ENCODE measurements at places on chromosomes 12 and 14. TPM values are rescaled to one million over a fixed set of nuclear protein-coding genes. Genes with fewer than 3 reads are reported as not detected.

GRCh38 chr14:40139657-40140056 is 707.4 kb upstream of the FBXO33 start:
- no peak for ATAC-seq

DNA sequence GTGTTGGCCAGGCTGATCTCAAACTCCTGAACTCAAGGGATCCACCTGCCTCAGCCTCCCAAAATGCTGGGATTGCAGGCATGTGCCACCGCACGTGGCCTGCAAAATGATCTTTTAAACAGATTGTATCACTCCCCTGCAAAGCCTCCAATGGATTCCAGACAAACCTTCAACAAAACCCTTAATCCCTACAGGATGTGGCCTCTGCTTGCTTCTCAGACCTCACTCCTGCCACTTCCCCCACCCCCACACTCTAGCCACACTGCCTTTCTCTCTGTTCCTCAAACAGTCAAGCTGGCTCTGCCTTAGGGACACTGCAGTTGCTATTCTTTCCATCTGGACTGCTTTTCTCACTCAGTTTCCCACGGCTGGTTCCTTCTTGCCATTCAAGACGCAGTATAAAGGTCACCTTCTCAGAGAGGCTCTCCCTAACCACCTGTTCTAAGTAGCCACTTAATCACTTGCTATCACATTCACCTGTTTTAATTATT is 47.3 kb upstream of the TMED10 start:
- peak; percentile 29 for ATAC-seq

DNA sequence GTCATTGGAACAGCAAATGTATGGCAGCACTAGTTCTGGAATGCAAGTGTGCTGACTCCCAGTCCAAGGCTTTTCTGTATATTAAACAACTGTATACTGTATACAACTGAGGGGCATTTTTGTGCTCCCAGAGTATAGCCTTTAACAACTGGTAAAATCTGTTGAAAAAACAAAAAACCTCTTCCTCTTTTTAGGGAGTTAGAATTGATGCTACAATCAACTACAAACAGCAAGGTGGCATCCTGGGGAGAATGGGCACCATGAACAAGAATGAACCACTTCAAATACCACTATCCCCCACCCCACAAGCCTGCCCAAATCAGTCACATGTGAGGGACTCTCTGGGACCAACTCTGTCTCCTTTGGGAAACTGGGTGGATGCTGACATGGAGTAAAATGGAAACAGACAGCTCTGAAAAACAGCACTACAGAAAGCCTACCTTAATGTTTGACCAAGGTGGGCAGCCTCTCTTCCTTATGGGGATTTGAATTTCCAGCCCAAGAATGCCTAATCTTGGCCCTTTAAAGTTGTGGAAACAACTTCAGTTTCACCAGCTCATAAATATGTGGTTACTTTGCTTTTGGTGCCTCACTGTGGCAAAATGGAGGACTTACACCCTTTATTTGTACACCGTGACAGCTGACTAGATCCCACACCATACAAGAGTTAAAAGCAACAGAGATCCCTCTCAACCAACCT is 7.5 kb downstream of the VTI1B start:
- ATAC-seq = peak; percentile 84

GRCh38 chr12:95790917-95791849 is 619 bp upstream of the NTN4 start:
- peak; percentile 53 for ATAC-seq

- ATAC-seq = no peak
These were observed 7.1 kb downstream of the HECTD4 start for GRCh38 chr12:112375105-112375504.

GRCh38 chr12:7210642-7211151 is 21.2 kb downstream of the PEX5 start:
- ATAC-seq = no peak

DNA sequence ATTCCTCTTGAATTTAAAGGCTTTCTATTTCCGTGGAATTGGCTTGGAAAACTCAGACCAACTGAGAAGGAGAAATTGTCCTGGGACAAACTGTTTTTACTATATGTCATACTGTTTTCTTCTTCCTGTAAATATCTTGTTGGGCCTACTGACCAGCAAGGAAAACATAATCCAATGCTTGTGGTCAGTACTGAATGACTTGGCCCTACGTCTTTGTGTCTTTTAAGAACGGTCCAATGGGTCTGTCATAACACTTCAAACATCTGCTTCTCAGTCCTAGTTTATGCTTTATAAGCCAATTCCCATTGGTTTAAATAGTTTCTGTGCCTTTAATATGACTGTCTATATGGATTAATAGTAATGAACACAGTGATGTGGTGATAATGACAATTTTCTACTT is 248.5 kb upstream of the DDHD1 start:
- no peak for ATAC-seq

DNA sequence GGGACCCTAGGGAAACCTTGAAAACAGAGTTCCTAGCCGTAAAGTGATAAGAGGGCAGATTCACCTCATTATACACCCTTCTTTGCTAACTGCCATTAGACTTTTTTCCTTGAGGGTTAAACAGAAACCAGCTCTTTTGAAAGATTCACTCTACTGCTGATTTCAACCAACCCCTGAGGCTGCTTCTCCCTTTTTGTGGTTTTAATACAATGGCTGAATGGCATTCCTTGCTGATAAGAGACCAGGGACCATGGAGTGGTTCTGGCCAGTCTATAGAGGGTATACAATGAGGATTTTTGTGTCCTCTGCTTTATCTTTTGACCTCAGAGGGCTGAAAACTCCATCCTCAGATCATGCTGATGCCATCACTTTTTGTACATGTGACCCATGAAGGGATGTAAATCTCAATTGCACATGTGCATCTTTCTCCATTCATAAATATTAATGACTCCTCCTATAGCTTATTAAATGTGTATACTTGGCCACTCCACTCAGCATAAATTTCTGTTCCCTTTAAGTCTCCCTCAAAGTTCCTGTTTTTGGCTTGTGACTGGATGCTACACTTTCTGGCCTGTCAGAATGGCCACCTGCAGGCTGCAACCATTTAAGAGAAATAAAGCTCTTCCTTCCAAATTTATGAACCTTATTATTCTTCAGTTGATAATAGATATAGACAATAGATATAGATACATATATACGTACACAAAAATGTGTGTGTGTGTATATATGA is 233.8 kb upstream of the SEL1L start:
- ATAC-seq = no peak

GRCh38 chr14:23942587-23942986 is 11.0 kb upstream of the DHRS4 start:
- no peak for ATAC-seq

DNA sequence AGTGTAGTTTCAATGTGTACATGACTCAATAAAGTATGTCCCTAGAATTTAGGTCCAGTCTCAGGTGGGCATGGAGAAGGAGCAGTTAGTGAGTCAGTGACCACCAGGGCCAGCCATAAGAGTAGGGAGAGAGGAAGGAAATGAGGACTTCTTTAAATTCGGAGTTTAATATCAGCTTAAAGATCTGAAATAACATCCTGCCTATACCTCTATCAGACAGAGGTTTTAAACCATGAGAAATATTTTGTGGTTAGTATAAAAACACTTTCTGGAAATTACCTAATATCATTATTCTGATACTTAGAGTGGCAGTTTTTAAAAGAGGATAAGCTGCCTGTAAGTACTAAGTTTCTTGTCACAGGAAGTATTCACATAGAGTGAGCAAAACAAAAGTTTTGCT is 61.7 kb upstream of the ST8SIA1 start:
- no peak for ATAC-seq

GRCh38 chr12:92493816-92494215 is 209.0 kb upstream of the PLEKHG7 start:
- ATAC-seq = no peak

- no peak for ATAC-seq
These were observed 46.2 kb downstream of the KDM2B start for GRCh38 chr12:121534495-121535148.

GRCh38 chr12:112627851-112628250 is 163.7 kb upstream of the RPH3A start:
- no peak for ATAC-seq

DNA sequence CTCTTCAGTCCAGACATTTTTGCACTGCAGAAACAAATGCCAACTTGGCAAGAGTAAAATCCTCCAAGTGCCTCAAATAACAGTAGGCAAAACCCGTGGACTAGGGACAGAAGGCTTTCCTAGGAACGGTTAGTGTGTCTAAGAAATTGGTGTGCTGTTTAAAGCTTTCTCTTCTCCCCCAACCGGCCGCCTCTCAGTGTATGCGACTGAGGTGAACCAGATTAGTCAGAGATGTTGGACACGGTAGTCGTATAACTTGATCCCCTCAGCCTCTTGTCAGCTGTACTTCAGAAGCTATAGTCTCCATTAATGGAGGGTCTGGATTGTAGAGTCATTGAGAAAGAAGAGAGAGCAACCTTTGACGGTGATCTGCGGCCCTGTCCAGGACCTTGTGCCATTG is 21.7 kb downstream of the PPFIBP1 start:
- ATAC-seq = no peak

DNA sequence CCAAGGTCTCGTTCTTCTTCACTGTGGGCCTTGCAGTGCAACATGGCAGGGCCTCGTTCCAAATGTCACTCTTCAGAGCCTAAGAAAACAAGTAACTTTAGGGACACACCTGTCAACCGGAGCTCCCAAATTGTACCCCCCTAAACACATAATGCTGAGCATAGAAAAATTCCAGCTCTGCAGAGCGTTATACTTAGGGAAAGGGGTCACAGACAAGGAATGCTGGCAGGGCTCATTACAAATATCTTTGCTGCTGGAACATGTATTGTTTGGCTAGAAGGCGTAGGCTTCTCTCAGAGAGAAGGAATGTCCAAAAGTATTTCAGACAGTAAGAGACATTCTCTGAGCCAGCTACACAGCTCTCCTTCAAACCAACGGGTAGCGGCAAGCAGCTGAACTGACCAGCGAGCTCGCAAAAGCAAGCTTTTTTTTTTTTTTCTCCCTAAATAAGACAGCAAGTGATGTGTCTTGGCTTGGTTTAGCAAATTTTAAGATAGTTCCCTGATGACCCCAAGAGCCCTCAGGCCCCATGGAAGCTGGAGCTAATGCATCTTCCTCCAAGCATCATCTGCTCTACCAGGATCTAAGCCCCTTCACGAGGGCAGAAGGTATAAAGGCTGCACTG is 24.5 kb downstream of the SSH1 start:
- ATAC-seq = peak; percentile 70

- no peak for ATAC-seq
These were observed 1.7 kb downstream of the ABCD2 start for GRCh38 chr12:39617887-39618286.

DNA sequence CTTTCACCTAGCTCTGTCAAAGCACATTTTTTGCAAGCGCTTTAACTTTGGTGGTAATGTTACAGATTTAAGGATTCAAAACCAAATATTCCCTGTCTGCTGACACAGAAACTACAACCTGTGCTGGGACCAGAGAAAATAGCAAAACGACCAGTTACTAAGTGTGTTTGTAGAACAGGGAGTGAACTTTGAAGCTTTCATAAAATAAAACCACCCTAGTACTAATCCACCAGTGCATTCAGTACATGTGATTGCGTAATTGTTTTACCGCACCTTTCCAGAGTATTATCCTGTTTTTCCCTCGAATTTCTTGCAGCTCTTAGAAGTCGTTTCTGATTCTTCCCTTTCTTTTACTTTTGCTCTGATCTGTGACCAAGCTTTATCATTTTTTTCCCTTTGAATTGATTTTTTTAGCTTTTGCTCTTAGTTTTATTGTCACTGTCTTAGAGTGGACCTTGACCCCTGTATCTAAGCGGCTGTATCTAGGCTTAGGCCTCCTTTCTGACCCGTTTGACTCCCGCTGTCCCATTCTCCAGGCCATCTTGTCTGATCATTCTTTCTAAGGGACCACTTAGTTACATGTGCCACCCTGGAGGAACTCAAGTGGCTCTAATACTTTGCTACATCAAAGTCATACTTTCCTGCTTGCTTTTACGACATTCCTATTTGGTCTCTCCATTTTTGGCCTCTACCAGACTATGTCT is 429.4 kb downstream of the PCNX1 start:
- ATAC-seq = no peak

GRCh38 chr14:68935761-68936214 is 43.3 kb downstream of the ACTN1 start:
- peak; percentile 4 for ATAC-seq

- no peak for ATAC-seq
These were observed 53.2 kb downstream of the AMN start for GRCh38 chr14:102975662-102976061.

DNA sequence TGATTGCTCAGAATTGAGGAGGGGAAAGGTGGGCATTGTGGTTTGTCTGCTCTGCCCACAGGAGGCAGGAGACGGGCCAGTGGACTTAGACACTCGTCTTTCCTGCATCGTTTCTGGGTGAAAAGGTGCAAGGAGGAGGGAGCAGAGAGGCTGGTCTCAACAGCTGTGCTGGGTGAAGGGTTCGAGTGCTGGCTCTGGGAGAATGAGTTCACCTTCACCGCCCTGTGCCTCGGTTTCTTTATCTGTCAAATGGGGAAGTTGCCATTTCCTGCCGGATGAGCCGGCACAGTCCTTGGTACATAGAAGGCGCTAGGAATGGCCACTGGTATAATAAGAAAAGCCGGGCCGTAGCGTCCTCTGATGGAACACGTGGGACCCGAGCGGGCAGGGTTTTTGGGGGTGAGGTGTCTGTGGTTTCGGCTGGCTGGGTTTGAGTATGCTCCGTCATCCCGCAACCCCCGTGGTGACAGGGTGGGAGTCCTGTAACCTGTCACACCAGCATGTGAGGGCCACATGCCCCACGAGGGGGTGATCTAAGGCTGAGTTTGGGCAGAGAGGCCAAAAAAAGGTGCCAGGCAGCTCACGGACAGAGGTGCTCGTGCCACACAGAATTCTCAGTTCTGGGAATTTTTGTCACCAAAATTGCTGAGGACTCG is 7.3 kb downstream of the BCL7A start:
- no peak for ATAC-seq

- no peak for ATAC-seq
These were observed 273.9 kb upstream of the MIS18BP1 start for GRCh38 chr14:45526715-45527549.

- no peak for ATAC-seq
These were observed 315.3 kb downstream of the MED13L start for GRCh38 chr12:115962216-115962615.

GRCh38 chr12:65637774-65638173 is 186.5 kb upstream of the HMGA2 start:
- ATAC-seq = no peak

VWF gene
- 0.64 TPM for total RNA-seq

GLT1D1 gene
- 0.14 TPM for total RNA-seq

MTHFD1 gene
- total RNA-seq = 17.8 TPM

PSMA3 gene
- total RNA-seq = 198 TPM

ASCL1 gene
- total RNA-seq = not detected

EML5 gene
- total RNA-seq = 3.0 TPM

KRT71 gene
- not detected for total RNA-seq

A2M gene
- total RNA-seq = 0.12 TPM

Data from motor neuron (in vitro differentiated cells).